HL-60 (cell line): ENCODE measurements at places on chromosomes 5 and 9.

DNA sequence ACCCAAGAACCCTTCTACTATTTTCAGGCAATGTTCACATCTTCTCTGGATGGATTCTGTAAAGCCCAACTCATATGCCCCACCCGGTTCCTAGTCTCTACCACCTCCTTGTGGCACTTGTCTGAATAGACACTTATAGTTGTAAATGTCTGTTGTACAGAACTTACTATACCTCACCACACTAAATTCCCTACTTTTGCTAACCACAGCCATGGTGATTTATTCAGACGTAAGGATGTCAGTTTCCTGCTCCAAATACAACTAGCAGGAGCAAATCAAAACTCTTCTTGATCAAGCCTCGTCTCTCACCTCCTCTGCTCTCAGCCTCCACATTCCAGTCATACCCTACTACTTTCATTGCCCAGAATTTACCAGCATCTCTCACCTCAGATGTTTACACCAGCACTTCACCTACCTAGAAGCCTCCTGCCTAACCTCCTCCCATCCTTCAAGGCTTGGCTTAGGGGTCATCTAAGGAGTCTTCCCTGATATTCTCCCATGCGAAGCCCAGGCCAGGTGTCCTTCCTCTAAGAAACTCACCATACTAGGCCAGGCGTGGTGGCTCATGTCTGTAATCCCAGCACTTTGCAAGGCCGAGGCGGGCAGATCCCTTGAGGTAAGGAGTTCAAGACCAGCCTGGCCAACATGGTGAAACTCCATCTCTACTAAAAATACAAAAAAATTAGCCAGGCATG lies 75.5 kb downstream of the MAPKAP1 start:
- DNase-seq, result peak; percentile 53

DNA sequence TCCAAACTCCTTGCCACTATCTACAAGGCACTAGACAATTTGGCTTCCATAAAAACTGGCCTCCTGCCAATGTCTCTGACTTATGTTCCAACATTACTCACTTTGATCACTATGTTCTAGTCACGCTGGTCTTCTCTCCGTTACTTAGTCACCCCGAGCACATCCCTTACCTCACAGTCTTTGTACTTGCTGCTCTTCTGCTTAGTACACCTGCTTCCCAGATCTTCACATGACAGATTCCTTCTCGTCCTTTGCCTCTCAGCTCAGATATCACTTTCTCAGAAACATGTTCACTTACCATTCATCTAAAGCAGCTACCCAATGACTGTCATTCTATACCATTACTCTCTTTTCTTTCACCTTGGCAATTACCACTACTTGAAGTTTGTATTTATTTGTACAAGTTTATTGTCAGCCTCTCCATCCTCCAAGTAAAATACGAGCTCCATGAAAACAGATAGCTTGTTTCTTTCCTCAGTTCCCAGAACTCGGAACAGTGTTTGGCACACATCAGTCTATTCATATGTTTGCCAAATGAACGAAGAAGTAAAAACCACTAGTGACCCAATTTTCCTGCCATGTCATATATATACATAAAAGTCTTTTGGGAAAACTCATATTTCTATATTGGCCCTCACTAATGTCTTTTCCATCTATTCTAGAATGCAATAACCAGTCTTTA lies 5.9 kb upstream of the SLC22A5 start:
- DNase-seq, result no peak

- no peak for DNase-seq
These were observed 141.6 kb downstream of the SLC25A46 start for GRCh38 chr5:110880413-110880812.

GRCh38 chr5:118561235-118561634 lies 427.1 kb downstream of the DTWD2 start:
- no peak for DNase-seq

GRCh38 chr9:99046068-99046467 lies 58.8 kb upstream of the TGFBR1 start:
- DNase-seq, result no peak

- peak; percentile 67 for DNase-seq
These were observed at the start of gene B4GALT7 for GRCh38 chr5:177599731-177600507. B4GALT7 (plus strand) TSS chr5:177600132; CDS start chr5:177600211, 79 bp downstream.

DNA sequence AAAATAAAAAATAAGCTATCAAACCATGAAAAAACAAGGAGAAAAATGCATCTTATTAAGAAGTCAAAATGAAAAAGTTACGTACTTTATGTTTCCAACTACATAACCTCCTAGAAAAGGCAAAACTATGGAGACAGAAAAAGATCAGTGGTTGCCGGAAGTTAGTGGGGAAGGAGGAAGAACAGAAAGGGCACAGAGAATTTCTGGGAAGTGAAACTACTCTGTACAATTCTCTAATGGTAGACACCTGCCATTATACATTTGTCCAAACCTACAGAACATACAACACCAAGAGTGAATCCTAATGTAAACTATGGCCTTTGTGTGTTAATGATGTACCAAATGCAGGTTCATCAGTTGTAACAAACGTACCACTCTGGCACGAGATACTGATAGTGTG lies 25.3 kb downstream of the SMU1 start:
- no peak for DNase-seq

- DNase-seq, result no peak
These were observed 4.4 kb upstream of the FBXO38 start for GRCh38 chr5:148379340-148379739.

DNA sequence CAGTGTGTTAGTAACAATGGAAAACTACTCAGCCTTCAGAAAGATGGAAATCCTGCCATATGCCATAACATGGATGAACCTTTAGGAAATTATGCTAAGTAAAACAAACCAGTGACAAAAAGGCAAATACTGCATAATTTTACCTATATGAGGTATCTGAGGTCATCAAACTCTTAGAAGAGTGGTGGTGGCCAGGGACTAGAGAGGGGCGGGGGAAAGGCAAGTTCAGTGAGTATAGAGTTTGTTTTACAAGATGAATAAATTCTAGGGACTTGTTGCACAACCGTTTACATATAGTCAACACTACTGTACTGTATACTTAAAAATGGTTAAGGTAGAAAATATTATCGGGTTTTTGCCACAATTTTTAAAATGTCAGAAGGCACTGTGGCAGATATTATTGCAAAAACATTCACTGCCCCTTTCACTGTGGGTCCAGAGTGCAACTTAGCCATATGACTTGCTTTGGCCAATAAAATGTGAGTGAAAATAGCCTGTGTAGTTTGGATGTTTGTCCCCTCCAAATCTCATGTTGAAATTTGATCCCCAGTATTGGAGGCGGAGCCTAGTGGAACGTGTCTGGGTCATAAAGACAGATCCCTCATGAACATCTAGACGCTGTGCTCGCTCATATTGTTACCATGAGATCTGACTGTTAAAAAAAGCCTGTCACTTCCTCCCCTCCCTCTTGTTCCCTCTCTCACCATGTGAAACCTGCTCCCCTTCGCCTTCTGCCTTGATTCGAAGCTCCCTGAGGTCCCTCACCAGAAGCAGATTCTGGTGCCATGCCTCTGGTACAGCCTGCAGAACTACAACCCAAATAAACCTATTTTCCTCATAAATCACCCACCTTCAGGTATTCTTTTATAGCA lies 9.5 kb downstream of the ZNF367 start:
- no peak for DNase-seq

- no peak for DNase-seq
These were observed 435.1 kb downstream of the SPATA31D1 start for GRCh38 chr9:82423700-82424099.

DNA sequence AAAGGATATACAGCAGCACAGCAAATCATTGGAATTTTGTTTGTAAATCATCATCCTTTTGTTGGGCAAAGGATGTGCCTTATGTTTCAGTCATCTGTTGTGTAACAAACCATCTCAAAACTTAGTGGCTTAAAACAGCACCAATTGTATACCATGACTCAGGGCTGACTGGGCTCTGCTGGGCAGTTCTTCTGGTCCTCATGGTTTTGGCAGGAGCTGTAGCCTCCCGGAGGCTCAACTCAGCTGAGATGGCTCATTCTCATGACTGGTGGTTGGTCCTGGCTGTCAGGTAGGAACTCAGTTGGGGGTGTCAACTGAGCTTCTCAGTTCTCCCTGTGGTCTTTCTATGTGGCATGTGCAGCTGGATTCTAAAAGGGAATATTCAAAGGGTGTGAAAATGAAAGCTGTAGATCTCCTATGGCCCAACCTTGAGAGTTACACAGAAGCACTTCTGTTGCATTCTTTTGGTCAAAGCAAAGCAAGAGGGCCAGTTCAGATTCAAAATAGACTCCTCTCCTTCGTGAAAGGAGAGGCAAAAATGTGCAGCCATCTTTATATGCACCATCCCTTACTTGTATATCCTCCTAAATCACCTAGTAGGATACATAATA lies 39.1 kb upstream of the CPEB4 start:
- DNase-seq, result no peak

DNA sequence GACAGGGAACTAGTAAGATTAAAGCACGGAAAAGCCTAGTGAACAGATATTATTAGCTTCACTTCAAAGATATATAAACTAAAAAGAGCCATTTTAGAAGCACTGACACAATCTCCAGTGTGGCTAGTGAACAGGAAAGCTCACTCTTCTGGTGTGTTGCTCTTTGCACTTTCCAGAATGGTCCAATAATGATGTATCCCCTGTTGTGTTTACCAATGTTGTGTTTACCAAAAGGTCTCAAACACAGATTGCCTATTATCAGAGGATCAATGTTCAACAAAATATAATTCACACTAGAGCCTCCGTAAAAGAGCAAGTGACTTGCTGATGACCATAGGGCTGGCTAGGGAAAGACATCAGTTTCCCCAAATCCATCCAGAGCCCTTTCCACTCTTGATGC lies 11.6 kb downstream of the KLHL3 start:
- DNase-seq, result no peak

DNA sequence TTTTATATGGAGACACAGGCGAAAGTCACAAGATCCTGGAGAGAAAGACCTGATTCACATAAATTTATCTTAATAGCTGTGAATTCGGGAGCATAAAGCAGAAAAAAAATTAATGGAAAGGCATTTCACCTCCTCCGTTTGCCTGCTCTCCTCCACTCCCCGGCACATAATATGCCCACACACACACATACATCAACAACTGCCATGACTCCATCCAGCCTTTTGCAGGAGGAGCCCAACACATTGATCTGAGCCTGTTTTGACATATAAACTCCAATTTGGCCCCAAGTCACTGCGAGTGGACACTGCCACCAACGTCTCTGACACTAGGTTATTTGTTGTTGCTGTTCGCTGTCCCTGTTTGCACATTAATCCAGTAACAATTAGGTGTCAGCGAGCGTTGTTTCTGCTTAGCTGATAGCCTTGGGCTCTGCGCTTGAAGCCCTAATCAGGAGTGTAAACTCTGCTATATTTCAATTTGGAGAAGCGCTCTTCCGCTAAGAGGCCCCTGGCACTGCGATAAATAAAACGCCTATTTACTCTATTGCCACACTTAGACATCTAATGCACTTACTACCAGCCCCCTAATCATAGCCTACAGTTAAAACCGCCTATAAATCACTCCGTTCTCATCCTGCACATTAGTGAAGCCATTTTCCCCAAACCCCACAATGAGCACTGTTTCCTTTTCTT lies 195.8 kb upstream of the TBCA start:
- DNase-seq, result no peak

- DNase-seq, result no peak
These were observed 75.0 kb upstream of the RAD23B start for GRCh38 chr9:107208121-107208520.

DNA sequence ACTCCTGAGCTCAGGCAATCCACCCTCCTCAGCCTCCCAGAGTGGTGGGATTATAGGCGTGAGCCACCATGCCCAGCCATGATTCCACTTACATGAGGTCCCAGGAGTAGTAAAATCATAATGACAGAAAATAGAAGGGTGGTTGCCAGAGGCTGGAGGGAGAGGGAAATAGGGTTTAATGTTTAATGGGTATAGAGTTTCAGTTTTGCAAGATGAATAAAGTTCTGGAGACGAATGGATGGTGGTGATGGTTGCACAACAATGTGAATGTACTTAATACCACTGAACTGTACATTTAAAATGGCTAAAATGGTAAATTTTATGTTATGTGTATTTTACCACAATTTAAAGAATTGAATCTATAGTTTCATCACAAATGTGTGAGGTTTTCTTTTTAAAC lies 146.5 kb upstream of the ABCA1 start:
- DNase-seq, result no peak
